ENCODE measurements at places on chromosomes 5 and 9. TPM values are rescaled to one million over a fixed set of nuclear protein-coding genes. Genes with fewer than 3 reads are reported as not detected.

GRCh38 chr9:89605465-89606048 is 745 bp downstream of the GADD45G start:
- no peaks in the 10 kb centered on the region for H3K4me1 ChIP-seq
- H3K27ac ChIP-seq, result no peak overlapping the region
- peaks cover 11% of the 10 kb centered on the region for H3K36me3 ChIP-seq
- H3K4me3 ChIP-seq, result peak overlapping the region; percentile 92

DNA sequence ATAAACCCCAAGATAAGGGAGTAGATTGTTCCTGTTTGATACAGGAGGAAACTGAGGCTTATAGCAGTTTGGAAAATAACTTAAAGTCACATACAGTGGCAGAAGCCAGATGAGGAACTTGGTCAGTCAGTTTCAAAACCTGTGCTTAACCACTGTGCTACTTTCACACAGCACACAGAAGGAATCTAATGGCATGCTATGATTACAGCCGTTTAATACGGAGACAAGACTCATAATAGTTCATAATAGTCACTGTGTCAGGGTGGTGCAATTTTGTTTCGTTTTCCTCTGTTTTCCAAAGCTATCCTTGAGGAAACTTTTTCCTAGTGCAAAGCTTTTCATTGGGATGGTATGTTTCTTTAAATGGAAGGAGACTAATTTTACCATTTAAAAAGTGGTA is 112.3 kb downstream of the GCNT1 start:
- H3K27me3 ChIP-seq, result no peaks in the 10 kb centered on the region
- H3K27ac ChIP-seq, result no peak overlapping the region
- peaks cover 11% of the 10 kb centered on the region for H3K36me3 ChIP-seq
- no peak for DNase-seq

DNA sequence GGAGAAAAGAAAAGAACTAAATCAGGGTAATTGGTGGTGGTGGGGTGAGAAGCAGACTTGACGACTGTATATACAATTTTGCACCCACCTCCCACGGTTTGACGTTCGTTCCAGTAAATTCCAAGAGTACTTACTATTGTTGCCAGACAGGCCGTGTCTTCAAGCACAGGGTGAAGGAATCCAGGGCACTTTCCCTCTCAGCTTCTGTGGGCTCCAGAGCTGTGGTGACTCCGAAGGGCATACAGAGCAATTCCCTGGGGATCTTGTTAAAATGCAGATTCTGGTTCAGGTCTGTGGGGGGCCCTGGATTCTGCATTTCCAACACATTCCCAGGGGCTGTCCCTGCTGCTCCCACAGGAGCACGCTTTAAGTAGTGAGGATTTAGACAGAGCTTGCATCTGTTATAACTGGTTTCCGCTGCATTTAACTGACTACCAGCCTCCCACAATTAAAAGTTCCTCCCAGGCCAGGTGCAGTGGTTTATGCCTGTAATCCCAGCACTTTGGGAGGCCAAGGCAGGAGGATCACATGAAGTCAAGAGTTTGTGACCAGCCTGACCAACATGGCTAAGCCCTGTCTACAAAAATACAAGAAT is 49.3 kb upstream of the FANCC start:
- no peak overlapping the region for H3K4me3 ChIP-seq
- H3K27me3 ChIP-seq, result no peaks in the 10 kb centered on the region
- H3K27ac ChIP-seq, result no peak overlapping the region
- H3K36me3 ChIP-seq, result peaks cover 2% of the 10 kb centered on the region

GRCh38 chr9:72038408-72038807 is 22.0 kb downstream of the C9orf57 start:
- no peak for DNase-seq
- no peaks in the 10 kb centered on the region for H3K36me3 ChIP-seq
- H3K4me1 ChIP-seq, result no peaks in the 10 kb centered on the region
- no peak overlapping the region for H3K4me3 ChIP-seq
- no peak overlapping the region for H3K27ac ChIP-seq
- H3K27me3 ChIP-seq, result no peaks in the 10 kb centered on the region

DNA sequence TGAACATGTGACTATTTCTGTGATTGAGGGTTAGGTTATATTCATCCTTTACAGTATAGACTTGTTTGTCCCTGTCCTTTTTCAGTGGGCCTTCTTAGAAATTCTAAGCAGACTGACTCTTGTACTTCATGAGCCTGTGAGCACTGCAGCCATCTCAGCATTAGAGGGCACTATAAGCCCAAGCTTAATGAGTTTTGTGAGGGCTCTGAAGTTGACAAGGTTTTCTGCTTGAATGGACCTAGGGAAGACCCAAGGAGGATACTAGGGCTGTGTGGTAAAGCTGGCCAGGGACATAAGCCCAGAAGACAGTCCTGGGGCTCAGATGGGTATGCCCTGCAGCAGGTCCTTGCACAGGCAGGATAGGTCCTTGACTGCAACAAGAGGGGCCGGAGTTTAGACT is 126.5 kb downstream of the MRPS30 start:
- no peaks in the 10 kb centered on the region for H3K4me1 ChIP-seq
- H3K4me3 ChIP-seq, result no peak overlapping the region
- H3K27ac ChIP-seq, result no peak overlapping the region
- DNase-seq, result peak; percentile 68
- no peaks in the 10 kb centered on the region for H3K27me3 ChIP-seq

DNA sequence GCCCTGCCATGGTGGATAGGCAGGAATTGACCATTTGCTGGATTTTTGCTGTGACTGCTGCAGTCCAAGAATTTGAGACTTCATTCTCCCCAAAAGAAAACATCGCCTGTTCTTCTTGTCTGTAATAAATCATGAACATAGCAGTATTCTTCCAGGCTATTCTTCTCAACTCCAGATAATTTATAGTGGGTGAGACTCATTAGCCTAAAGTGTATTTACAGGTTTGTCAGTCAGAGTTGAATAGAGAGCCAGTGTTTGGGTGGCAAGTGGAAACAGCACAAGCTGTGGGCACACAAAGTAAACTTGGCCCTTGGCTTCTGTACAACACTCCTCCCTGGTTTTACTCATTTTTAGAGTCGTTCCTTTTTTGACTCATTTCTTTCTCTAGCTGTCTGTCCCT is 128.2 kb upstream of the VCAN start:
- peaks cover 18% of the 10 kb centered on the region for H3K36me3 ChIP-seq
- peaks cover 3% of the 10 kb centered on the region for H3K4me1 ChIP-seq
- H3K27ac ChIP-seq, result no peak overlapping the region
- H3K27me3 ChIP-seq, result no peaks in the 10 kb centered on the region
- DNase-seq, result no peak
- H3K4me3 ChIP-seq, result no peak overlapping the region

DNA sequence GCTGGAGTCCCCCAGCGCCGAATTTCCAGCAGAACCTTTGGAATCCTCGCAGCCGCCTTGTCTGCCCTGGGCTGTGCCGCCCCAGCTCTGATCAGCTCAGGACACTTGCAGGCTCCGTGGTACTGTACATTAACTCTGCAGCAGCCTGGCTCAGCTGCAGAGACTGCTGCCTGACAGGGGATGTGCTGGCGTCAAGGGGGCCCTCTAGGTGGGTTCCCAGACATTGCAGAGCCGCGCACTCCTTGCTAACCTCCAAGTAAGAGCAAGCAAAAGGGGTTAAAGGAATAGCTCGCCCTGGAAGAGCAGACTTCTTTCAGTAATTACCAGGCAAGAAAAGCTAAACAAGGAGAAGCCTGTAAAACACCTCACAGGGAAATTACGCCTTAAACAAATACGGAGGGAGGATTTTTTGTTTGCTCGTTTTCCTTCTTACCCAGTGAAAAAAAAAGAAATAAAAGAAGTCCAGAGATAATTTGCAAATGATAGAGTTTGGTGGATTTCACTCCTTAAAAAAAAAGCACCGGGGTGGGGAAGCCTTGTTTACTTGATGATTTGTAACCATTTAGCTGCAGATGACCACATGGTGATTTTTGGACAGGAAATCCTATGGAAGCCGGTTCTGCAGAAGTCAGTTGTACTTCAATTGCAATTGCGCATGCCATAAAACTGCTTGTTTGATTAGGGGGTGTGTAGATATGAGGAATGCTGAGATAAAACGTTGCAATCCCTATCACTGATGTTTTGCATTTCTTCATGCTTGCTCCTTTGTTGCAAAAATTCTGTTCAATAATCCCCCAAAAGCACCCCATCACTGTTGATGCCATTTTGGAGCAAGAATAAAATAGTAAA is 305.8 kb downstream of the PDE4D start:
- no peaks in the 10 kb centered on the region for H3K27me3 ChIP-seq
- H3K4me3 ChIP-seq, result peak overlapping the region; percentile 23
- H3K4me1 ChIP-seq, result peaks cover 3% of the 10 kb centered on the region
- H3K36me3 ChIP-seq, result no peaks in the 10 kb centered on the region

DNA sequence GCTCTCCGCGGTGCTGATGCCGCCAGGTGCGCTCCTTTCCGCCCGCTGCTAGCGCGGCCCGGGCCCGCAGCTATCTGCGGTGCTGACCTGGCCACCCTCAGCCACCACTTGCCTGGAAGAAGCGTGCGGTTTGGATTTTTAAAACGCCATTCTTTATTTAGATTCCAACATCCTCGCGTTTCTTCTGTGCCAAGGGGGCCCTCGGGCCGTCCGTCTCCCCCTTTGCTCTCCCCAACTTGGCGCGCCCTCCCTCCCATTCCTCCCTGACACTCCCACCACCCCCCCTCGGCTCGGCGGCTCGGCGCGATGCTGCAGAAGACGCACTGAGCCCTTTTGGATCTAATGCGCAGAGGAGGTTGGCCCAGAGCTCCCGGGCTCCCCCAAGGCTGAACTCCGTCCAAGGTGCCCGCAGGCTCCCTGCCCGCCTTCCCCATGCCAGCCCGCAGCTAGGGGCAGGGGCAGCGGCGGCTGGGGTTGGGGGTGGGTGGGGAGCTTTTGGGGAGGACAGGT is at the start of gene BARHL1:
TSS of gene BARHL1 (plus strand) at position 331 of the 510 bp plus-strand sequence. CDS start 192 bp downstream, outside the sequence.
- no peaks in the 10 kb centered on the region for H3K36me3 ChIP-seq
- H3K27ac ChIP-seq, result no peak within 1 kb of the TSS
- H3K27me3 ChIP-seq, result peaks cover 94% of the 10 kb centered on the region

GRCh38 chr5:131373265-131373664 is 109.4 kb downstream of the CDC42SE2 start:
- no peaks in the 10 kb centered on the region for H3K27me3 ChIP-seq
- H3K4me1 ChIP-seq, result no peaks in the 10 kb centered on the region
- no peak for DNase-seq
- no peak overlapping the region for H3K4me3 ChIP-seq
- peak overlapping the region; percentile 32 for H3K27ac ChIP-seq

DNA sequence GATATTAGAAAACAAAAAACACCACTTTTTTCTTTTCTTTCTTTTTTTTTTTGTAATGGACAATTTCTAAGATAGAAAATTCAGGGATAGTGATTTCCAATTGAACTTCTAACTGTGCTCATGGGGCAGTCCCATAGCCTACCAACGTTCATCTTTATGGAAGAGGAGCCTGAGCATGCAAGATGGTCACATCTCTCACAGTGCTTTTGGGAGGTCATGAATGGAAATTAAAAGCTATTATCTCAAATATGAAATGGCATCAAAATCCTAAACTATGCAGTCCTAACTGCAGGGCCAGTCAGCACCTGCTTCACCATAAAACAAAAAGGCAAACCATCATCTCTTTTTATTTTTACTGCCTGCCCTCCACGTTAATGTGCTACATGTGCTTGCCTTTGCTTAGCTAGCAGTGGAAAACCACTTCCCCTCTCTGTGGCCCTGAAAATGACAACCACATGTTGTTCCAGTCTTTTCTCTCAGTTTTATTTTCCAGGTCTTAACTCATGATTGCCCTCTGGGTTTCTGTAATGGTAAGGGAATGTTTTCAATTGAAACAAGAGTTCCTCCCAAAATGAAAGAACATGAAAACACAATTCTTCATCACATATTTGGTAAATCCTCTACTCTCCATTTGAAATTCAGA is 16.7 kb downstream of the IFNB1 start:
- H3K4me3 ChIP-seq, result no peak overlapping the region
- no peaks in the 10 kb centered on the region for H3K4me1 ChIP-seq
- no peaks in the 10 kb centered on the region for H3K27me3 ChIP-seq
- no peak overlapping the region for H3K27ac ChIP-seq
- DNase-seq, result no peak

GRCh38 chr9:134630861-134631260 is 10.7 kb upstream of the COL5A1 start:
- no peaks in the 10 kb centered on the region for H3K36me3 ChIP-seq
- H3K4me1 ChIP-seq, result no peaks in the 10 kb centered on the region
- H3K27me3 ChIP-seq, result no peaks in the 10 kb centered on the region

- H3K36me3 ChIP-seq, result peaks cover 51% of the 10 kb centered on the region
- DNase-seq, result no peak
- no peaks in the 10 kb centered on the region for H3K27me3 ChIP-seq
- H3K27ac ChIP-seq, result no peak overlapping the region
- H3K4me3 ChIP-seq, result no peak overlapping the region
These were observed 114.6 kb downstream of the EHMT1 start for GRCh38 chr9:137733429-137733828.

- no peak overlapping the region for H3K27ac ChIP-seq
- DNase-seq, result no peak
- no peaks in the 10 kb centered on the region for H3K27me3 ChIP-seq
- H3K36me3 ChIP-seq, result no peaks in the 10 kb centered on the region
- no peak overlapping the region for H3K4me3 ChIP-seq
- peaks cover 6% of the 10 kb centered on the region for H3K4me1 ChIP-seq
These were observed 254.6 kb downstream of the SMARCA2 start for GRCh38 chr9:2269778-2270177.

DNA sequence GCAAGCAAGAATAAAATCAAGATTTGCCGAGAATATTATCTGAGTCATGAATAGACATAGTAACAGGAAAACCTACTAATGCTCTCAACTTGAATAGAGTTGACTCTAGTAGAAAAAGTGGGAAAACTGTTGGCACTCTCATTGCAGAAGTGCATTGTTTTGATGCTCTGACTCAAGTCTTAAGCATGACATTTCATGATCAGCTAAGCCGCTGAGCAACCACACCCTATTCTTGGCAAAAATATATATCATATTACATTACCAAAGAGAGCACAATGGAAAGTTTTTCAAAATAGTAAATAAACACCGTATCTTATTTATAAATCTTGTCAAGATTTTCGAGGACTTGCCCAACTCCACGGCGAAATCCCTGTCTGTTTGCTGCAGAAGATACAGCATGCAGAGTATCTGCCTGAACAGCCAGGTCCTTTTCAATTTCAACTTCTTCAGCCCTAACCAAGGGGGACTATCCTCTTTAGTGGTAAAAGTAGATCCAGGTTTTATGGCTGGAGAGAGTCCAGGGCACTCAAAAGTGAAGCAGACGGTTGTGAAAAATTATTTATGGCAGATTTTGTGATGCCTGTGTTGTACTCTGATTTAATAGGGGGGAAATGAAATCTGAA is 13.9 kb upstream of the ADAMTSL1 start:
- H3K27me3 ChIP-seq, result no peaks in the 10 kb centered on the region
- no peaks in the 10 kb centered on the region for H3K36me3 ChIP-seq
- no peaks in the 10 kb centered on the region for H3K4me1 ChIP-seq

ORM2 gene
- total RNA-seq, result 1.4 TPM

AJM1 gene
- total RNA-seq, result 1.8 TPM

ARL14EPL gene
- total RNA-seq, result not detected

SUSD1 gene
- 8.1 TPM for total RNA-seq

OBP2A gene
- not detected for total RNA-seq

GLRX gene
- 13.8 TPM for total RNA-seq

SLC6A3 gene
- 0.61 TPM for total RNA-seq

SLC36A2 gene
- 0.07 TPM for total RNA-seq

SGTB gene
- total RNA-seq, result 18.7 TPM

CCDC192 gene
- total RNA-seq, result not detected

ARHGEF37 gene
- total RNA-seq, result 0.42 TPM

BTNL3 gene
- total RNA-seq, result not detected
